ENCODE measurements at places on chromosomes 7 and 10. TPM values are rescaled to one million over a fixed set of nuclear protein-coding genes. Genes with fewer than 3 reads are reported as not detected.

The PHKG1 gene
- total RNA-seq, result 1.3 TPM

The ADCY1 gene
- 0.51 TPM for total RNA-seq

The AKR1C8 gene
- total RNA-seq, result not detected

The CC2D2B gene
- 0.33 TPM for total RNA-seq

The MBL2 gene
- total RNA-seq, result not detected

The ARF5 gene
- 105 TPM for total RNA-seq

The OR2A12 gene
- not detected for total RNA-seq

The LRMDA gene
- 1.0 TPM for total RNA-seq

The CPA4 gene
- total RNA-seq, result 20.0 TPM

The UCN3 gene
- not detected for total RNA-seq

The NKX2-3 gene
- not detected for total RNA-seq

The WIPF3 gene
- total RNA-seq, result 0.33 TPM

The TRIM73 gene
- total RNA-seq, result 0.51 TPM

The SH2B2 gene
- total RNA-seq, result 2.0 TPM

The NEURL1 gene
- total RNA-seq, result not detected

The HACD1 gene
- 23.1 TPM for total RNA-seq

The TBX20 gene
- not detected for total RNA-seq

The USP6NL gene
- 8.7 TPM for total RNA-seq

The LEP gene
- 2.8 TPM for total RNA-seq

The LRRD1 gene
- total RNA-seq, result 0.17 TPM

The LRRN3 gene
- 1.8 TPM for total RNA-seq

Measured in fibroblast of lung (primary cell).